ENCODE measurements at places on chromosomes 13 and 19. TPM values are rescaled to one million over a fixed set of nuclear protein-coding genes. Genes with fewer than 3 reads are reported as not detected.

ERFL gene
- 0.65 TPM for total RNA-seq

ZNF556 gene
- not detected for total RNA-seq

OVOL3 gene
- total RNA-seq = not detected

ZNF841 gene
- total RNA-seq = 24.9 TPM

PGLYRP2 gene
- total RNA-seq = not detected

DNA sequence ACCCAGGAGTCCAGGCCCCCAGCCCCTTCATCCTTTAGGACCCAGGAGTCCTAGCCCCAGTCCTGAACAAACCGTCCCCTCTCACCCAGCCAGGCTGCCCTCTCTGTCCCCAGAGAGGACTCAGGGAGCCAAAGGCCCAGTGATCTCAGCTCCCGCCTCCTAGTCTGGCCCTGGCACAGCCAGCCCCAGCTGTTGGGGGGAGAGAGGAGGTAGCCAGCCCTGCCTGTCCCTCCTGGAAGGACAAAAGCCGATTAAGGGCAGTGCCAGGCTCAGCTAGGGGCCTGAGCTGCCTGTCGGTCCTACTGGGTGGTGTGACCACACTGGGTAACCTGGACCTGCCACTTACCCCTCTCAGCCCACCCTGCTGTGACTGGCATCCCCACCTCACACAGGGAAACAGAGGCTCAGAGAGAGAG lies 14.5 kb downstream of the LIPE start:
- no peak for DNase-seq

GRCh38 chr13:72677431-72677830 lies 50.0 kb downstream of the MZT1 start:
- no peak for DNase-seq

GRCh38 chr13:38767506-38768265 lies 80.8 kb downstream of the FREM2 start:
- DNase-seq = no peak

GRCh38 chr19:17450264-17451075 lies 2.0 kb upstream of the TMEM221 start:
- DNase-seq = peak; percentile 94

DNA sequence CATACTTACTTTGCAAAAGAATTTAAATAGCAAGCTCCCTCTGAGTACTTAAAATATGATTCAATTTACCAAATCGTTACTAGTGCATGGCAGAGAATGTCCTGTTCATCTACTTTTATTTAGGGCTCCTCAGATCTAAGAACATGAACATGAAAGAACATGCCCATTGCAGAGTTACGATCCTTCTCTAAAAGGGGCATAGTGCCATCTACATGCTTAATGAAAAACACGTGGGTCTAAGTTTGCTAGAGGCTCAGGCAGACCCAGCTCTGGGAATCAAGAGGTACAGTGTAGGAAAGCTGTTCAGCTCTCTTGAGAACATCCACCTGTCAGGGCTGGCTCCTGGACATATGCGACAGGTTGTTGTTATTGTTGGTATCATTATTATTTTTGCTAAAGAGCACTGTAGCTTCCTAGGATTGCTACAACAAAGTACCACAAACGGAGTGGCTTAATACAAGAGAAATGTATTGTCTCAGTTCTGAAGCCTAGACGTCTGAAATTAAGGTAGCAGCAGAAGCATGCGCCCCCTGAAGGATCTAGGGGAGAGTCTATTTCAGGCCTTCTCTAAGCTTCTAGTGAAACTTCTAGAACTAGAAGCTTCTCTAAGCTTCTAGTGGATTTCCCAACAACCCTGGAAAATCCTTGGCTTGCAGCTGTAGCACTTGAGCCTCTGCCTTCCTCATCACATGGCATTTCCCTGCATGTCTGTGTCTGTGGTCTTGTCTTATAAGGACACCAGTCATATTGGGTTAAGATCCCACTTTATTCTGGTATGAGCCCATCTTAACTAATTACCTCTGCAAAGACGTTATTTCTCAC lies 133.9 kb downstream of the DCT start:
- no peak for DNase-seq

DNA sequence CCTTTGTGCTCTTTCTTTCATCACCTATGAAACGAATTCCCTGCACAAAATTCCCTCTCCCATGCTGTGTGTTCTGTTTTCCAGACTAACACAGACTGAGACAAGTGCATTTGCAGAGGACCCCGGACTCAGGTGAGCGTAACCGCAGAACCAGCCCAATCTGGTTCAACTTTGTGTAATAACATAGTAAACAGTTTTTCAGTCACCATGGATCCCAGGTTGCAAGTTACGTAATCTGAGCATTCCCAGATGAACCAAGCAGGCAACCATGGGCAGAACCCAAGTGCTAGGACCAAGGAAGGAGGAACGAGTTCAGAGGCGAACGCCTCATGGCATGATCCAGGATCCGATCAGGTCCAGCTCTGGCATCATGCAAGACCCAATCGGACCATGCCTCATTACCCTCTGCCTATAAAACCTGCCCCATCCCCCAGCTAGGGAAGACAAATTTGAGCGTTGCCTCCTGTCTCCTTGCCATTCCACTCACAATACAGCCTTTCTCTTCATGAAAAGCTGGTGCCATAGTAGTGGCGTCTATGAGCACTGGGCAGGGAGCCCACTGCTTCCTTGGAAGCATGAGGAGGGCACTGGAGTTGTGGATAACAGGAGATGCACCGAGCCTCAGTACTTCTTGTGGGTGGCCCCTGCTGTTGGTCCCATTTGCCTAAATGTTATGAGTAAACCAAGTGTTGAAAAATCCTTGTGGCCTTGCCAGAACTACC lies 107.6 kb downstream of the ABCC4 start:
- DNase-seq = no peak

- no peak for DNase-seq
Observed at GRCh38 chr19:20482721-20483120, 82.9 kb downstream of the ZNF737 start.

- DNase-seq = no peak
Observed at GRCh38 chr13:50867637-50867945, 24.1 kb upstream of the DLEU7 start.

DNA sequence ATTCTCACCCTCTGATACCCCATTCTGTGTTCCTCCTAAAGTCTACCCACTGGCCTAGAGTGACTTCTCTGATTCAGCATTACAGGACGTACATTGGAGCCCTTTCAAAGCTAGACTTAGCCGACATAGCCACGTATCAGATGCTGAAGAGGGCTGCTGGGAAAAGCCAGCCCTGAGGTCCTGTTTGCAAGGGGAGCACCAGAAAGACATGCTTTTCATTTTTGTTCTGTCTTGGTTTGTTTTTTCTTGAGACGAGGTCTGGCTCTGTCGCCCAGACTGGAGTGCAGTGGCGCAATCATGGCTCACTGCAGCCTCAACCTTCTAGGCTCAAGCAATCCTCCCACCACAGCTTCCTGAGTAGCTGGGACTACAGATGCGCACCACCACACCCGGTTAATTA lies 6.3 kb upstream of the ZSWIM4 start:
- no peak for DNase-seq

DNA sequence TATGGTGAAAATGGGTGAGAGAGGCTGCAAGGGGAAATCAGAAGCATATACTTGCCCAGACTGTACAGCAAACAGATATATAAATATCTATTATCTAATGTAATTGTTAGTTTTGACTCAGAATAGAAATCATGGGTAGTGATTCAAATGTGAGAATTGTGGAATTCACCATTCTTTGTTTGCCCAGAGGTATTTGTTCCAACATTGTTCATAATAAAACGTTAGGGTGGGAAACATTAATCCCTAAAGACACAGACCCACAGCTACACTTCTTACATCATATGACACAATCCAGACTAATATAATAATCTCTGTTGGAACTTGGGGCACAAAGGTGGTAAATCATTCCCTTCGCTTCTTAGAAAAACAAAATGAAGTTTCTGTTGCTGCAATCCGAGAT lies 646.5 kb upstream of the SLITRK6 start:
- DNase-seq = no peak

DNA sequence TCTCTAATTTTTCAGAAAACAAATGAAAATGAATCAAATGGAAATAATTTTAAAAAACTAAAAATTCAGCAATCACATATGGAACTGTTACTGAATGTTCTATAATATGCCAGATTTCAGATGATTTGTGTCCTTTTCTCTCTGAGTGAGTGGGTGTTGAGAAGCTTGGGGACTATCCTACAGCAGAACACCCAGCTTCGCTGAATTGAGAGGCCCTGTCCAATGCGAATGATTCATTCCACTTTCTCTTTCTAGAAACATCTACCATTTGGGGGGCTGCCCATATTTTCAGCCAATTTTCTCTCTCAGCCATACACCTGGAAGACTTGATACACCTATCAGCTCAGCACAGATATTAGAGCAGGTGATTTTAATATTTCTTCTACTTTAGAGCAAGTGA lies 1666.7 kb downstream of the EFNB2 start:
- no peak for DNase-seq

GRCh38 chr13:66222926-66223325 lies 1007.2 kb downstream of the PCDH9 start:
- DNase-seq = no peak

- no peak for DNase-seq
Observed at GRCh38 chr19:10270180-10270615, 722 bp upstream of the ICAM1 start.

- no peak for DNase-seq
Observed at GRCh38 chr13:110650436-110650835, 35.1 kb downstream of the NAXD start.
